Activated CD4-positive, alpha-beta T cell treated with anti-CD3 and anti-CD28 coated beads for 24 hours (primary cell): ENCODE measurements at places on chromosomes 2 and 18.

DNA sequence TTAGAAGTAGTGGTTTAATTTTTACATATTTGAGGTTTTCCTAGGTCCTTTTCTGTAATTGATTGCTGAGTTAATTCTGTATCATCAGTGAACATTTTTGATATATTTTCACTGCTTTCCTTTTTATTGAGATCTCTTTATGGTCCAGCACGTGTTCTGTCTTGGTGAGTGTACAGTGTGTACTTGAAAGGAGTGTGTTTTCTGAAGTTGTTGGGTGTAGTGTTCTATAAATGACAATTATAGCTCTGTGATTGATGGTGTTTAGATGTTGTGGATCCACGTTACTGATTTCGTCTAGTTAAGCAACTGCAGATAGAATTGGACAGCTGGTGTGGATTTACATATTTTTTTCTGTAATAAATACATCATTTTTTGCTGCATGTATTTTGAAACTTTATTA is 32.7 kb downstream of the AGFG1 start:
- DNase-seq, result no peak

- DNase-seq, result no peak
These were observed 591.6 kb downstream of the DSC3 start for GRCh38 chr18:30450927-30451326.

- DNase-seq, result no peak
These were observed 106.0 kb downstream of the DTNB start for GRCh38 chr2:25567406-25567805.

DNA sequence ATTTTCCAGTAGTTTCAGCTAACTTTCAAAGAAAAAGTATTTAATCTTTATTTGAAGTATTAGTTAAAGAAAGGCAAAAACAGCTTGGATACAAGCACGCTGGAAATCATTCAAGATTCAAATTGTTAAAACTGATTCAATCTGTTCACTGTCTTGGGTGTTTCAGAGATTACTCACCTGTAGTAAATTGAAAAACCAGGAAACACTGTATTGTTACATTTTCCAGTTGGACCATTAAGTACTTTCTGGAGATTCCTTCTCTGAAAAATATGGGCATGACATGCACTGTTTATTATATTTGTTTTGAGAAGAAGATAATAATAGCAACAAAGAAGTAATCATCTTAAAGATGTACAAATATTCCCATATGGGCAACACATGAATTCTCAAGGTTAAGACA is 196.1 kb downstream of the UBE2E3 start:
- no peak for DNase-seq

DNA sequence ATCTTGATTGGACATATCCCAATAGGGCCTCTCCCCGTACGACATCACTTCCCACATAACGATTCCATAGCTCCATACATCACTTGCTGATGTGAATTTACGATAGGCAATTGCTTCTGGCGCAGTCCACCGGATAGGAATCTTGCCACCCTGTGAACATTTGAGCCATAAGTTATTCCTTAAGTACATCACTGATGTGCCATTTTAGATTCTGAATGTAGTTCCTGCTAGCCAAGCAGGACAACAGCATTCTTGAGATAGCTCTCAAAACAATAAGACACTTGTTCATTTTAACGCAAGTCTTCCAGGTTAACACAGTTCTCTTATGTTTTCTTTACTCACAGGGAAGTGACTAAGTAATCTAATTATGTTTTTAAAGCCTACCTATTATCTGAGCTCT is 138.0 kb downstream of the EPHA4 start:
- DNase-seq, result no peak

GRCh38 chr2:3326871-3327270 is 50.7 kb downstream of the EIPR1 start:
- DNase-seq, result no peak

- no peak for DNase-seq
These were observed 149.5 kb upstream of the TMEM200C start for GRCh38 chr18:6044773-6045172.

GRCh38 chr2:30162806-30163205 is 16.0 kb downstream of the YPEL5 start:
- no peak for DNase-seq

- no peak for DNase-seq
These were observed 25.9 kb downstream of the NRP2 start for GRCh38 chr2:205708231-205708631.

GRCh38 chr18:6039055-6039454 is 143.7 kb upstream of the TMEM200C start:
- DNase-seq, result no peak

GRCh38 chr2:196176142-196176738 is 4.9 kb upstream of the STK17B start:
- no peak for DNase-seq

DNA sequence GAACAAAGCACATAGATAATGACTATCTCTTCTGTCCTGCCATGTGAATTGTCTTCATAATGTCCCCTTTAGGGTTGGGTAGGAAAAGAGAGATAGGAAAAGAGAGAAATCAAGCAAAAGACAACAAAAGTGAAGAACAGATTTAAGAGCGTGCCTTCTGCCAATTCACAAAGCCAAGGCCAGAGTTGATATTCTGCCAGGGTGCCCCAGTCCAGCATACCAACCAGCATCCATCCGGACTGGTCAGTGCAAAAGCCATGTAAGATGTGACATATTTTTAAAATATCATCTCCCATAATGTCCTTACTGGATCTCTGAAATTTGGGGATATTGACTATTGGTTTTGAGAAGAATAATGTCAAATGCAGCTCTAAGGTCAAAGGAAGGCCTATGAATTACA is 35.7 kb upstream of the KLF7 start:
- no peak for DNase-seq

- no peak for DNase-seq
These were observed 69.5 kb downstream of the INPP4A start for GRCh38 chr2:98514096-98514639.

GRCh38 chr2:217652761-217653639 is 349.8 kb downstream of the TNS1 start:
- no peak for DNase-seq
